Epithelial cell of prostate (primary cell): ENCODE measurements at places on chromosomes 3 and 15.

DNA sequence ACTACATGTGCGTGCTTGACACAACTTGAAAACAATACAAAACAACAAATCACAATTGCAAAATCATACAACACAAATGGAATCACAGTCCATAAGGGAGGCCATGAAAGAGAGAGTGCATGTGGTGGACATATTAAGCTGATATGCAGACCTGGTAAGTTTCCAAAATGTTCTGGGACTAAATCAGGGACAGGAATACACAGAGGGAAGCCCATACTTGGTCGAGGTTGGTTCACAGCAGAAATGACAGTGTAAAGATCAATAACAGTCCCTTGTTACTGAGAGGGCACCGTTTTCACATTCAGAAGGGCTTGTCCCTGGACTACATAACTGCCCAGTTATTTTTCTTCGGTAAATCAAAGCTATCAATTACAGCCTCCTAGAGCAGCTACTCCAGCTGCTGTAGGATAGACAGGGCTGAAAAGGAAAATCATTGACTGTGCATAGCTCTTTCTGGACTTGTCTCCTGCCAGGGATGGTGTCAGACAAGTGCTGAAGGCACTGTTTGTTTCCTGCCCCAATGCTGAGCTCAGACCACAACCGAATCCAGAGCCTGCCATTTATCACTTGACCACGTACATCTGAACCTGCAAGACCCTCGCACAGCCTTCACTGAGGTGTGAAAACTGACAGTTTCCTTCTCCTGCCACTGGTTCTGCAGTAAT, 79.5 kb upstream of the KCNMB2 start:
- no peak for DNase-seq

DNA sequence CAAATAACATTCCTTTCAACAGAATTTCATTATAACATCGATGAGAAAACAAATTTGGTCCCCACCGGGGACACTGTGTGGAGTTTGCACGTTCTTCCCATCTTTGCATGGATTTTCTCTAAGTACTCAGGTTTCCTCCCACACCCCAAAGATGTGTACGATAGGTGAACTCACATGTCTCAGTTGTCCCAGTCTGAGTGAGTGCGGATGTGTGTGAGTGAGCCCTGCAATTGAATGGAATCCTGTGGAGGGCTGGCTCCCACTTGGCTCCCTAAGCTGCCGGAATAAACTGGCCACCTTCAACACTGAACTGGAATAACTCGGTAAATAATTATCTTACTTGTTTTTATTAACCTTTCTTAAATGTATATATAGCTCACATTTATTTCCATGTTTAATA, 77.0 kb downstream of the TRANK1 start:
- no peak for DNase-seq

DNA sequence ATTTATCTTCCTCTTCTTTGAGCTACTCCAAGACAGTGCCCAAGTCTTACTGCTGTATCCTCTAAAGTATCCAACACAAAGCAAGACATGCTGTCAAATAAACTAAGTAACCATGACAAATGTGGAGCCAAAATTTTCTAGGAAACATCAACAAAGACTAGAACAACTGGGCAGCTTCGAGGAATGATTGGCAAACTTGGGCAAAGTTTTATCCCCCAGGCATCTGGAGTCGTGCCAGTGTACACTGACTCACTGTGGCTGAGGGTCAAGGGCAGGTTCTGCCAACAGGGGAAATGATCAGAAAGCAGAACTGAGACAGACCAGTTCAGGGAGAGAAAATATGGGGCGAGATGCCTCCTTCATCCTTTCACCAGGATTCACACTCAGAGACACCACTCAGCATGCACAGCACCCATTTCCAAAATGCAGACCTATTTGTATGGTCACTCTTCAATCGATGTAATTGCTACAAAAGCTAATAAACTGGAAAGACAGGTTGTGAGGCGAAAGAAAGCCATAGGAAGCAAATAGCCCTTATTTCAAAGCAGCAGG, 65.8 kb downstream of the MB21D2 start:
- DNase-seq, result peak; percentile 40

GRCh38 chr3:18290157-18290556, 135.0 kb downstream of the SATB1 start:
- no peak for DNase-seq

- DNase-seq, result no peak
Measured at GRCh38 chr3:120275618-120276017, 9.4 kb downstream of the GPR156 start.

DNA sequence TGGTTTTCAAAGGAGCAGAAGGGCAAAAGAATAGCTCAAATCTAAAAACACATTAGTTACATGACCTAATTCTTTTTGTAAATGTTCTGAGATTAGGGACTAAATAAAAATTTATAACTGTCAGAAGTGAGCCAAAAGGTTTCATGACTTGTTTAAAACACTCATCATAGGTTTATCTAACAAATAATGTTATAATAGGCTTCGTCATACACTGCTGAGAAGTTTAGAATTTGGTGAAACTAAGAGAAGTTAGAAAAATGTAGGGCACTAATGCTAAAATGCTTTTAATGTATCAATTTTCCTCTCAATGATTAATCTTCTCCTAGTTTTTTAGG, 468.8 kb upstream of the CDIN1 start:
- no peak for DNase-seq

GRCh38 chr3:138417559-138417982, 16.8 kb upstream of the ESYT3 start:
- no peak for DNase-seq

DNA sequence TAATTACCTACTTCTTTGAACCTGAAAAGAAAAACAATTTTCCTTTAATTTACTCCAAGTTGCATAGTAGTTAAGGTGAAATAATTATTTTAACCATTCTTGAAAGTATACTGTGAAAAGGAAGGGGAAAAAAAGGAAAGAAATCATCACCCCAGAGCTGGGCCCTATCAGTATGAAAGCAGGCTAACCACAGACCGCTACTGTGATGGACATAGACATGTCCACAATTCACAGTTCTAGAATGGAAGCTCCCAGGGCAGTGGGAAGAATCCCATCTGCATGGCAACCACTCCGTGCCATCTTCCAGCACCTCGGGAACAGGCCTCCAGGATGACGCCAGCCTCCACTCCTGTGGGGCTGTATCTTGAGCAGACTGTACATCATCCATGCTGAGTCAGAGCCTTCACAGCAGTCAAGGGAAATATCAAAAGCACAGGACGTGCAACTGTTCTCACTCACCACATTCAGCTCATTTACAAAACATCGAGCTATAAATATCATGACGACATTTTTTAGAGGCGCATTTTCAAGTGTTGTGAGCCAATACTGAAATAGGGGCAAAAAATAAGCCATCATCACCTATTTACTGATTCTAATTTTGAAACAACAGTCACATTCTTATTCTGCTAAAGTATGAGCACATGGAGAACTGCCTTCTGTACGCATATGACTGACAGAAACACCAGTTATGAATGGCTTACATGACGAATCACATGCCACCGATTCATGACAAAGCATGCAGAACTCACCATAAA, 119.7 kb downstream of the SNRK start:
- DNase-seq, result no peak

DNA sequence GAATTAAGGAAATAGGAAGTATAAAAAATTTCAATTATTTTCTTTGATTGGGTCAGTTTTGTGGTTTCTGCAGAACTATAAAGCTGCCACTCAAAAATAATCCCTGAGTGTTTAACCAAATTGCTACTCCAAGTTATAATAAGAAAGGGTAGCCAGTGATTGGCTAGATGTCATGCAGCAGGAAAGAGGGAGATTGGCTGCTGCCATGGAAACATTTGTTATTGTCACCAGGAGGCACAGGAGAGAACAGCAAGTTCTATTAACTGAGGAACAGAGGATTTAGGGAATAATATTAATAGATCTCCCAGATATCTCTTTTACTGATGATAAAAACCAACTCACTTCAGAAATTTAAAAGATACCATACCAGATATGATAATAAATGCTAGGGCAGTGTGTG, 42.6 kb downstream of the CLDN1 start:
- DNase-seq, result no peak

DNA sequence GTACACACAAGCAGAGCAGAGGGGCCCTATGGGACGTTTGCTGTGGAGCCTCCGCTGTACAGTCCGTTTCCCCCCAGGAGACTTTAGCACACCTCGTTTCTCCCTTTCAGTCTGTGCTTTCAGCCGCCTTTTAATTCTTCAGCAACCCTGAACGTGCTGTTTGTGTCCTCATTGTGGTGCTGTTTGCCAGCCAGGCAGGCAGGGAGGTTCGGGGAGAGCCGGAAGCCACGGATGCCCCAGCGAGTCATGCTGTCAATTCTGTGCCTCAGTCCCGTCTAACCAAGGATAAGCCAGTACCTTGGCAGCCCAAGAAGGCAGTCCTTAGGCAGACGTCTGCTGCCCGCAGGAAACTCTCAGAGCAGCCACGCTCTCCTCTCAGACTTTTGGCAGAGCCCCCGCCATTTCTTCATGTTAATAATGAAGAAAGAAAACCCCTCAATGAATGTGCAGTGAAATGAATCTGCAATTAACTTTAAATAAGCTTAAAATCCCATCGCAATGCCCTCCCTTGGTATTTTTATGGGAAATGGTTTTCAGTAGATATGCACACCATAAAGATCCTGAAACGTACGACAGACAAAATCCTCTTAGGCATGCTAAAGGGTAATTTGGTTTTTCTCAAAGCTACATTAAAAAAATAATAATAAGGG, 158.6 kb downstream of the UACA start:
- DNase-seq, result no peak

DNA sequence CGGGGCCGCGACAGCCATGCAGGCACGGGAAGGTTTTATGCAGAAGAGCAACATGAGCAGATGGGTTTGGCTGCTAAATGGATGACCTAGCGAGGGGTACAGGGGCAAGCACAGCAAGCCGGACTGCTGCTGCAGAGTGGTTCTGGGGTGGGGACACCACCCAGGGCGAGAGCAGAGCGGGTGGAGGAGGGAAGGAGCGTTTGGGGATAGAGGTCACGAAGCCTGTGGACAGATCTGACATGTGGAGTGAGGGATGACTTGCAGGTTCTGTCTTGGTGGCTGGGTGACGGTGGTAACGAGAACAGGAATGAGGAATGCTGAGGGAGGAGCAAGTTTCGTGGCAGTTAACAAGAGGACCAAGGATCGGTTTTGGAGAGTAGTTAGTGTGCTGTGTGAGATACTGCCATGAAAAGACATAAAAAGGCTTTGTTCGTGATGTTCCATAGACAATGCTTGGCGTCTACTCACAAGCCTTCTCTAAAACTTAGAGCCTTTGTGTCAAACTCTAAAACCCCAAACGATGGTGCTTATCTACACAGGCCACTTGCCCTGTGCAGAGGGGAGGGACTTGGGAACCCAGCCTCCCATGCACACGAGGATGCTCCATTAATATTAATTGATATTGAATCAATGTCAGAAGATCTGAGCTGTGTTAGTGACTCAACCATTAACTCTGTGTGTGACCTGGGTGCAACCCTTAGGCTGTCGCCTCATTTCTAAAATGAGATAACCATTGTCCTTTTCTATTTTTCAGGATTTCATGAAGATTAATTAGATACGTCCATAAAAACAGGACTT, 132.7 kb upstream of the SLC2A2 start:
- DNase-seq, result no peak

- DNase-seq, result no peak
Measured at GRCh38 chr3:52442409-52443267, 2.3 kb downstream of the SEMA3G start.

DNA sequence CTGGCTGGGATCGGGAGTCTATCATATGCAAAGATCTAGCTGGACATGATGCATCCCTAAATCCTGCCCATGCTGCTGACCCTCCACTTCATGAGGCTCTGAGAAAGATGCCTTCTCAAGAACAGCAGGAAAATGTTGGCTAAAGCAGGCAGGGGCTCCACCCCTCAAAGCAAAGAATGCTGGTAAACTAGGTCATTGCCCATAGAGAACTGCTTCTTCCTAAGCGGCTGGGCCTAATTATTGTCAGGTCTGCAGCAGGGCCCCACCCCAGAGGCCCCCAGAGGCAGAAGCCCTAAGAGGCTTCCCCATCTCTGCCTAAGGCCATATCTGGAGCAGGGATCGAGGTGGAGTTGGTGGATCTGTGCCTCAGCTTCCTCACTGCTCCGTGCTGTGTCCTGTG, 447.4 kb upstream of the PROK2 start:
- no peak for DNase-seq

GRCh38 chr3:15256861-15257341, 50.9 kb downstream of the CAPN7 start:
- DNase-seq, result no peak

DNA sequence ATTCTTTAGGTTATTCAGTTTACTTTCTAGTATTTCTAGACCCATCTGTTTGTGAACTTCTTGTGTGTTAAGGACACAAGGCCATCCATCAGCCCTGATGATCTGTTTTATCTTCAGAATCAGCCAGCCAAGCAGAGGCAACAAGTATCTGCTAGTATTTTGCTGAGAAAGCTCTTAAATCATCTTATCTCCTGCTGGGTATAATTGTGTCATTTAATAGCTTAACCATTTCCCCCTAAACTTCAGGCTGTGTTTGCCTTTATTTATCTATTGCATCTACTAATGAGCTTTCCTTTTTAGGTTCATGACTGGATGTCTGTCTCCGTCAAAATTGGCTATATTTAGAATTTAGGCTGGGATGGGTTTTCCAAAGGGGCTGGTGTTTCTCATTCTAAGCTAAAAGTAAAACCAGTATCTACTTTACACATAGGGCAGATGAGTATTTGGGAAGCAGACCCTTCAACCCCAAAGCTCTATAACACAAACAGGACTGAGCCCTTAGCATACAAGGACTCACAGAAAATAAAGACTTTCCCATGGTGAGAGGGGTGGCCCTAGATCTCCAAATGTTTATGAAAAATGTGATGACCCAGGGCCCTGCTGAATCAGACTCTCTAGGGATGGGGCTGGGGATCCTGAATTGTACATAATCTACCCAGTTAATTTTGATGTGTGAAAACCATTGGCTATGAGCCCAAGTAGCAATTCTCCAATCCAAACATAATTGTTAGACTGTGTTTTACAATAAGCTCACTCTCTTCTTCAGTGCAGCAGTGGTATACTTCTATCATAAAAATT, 65.3 kb upstream of the PSMD6 start:
- no peak for DNase-seq

- DNase-seq, result no peak
Measured at GRCh38 chr3:79140708-79141107, 627.1 kb downstream of the ROBO1 start.

GRCh38 chr15:57540736-57541135, 51.0 kb upstream of the MYZAP start:
- no peak for DNase-seq

GRCh38 chr3:43096761-43097160, 9.1 kb downstream of the POMGNT2 start:
- DNase-seq, result no peak

GRCh38 chr15:91936182-91936775, 82.8 kb downstream of the SLCO3A1 start:
- no peak for DNase-seq

- DNase-seq, result no peak
Measured at GRCh38 chr15:56608993-56609392, 124.3 kb downstream of the ZNF280D start.

- no peak for DNase-seq
Measured at GRCh38 chr15:91956026-91956723, 102.7 kb downstream of the SLCO3A1 start.

DNA sequence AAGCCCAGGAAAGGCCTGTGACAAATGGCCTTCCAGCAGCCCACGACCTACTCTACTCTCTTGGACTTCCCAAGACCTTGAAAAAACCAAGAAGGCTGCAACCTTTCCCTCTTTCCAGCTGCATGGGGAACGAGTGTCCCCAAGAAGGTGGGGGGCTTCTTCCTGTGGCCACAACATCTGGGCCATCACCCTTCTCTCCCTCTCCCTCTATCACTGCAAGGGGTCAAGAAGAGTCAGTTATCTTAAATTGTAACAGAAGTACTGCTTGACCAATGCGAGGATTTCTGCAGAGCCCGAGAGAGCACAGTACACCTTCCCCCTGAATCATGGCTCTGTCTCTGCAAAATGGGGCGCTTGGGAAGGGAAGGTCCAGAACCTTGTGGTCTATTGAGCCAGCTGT, 63.7 kb upstream of the ACAN start:
- DNase-seq, result no peak
